ENCODE measurements at places on chromosomes 5 and 9.

DNA sequence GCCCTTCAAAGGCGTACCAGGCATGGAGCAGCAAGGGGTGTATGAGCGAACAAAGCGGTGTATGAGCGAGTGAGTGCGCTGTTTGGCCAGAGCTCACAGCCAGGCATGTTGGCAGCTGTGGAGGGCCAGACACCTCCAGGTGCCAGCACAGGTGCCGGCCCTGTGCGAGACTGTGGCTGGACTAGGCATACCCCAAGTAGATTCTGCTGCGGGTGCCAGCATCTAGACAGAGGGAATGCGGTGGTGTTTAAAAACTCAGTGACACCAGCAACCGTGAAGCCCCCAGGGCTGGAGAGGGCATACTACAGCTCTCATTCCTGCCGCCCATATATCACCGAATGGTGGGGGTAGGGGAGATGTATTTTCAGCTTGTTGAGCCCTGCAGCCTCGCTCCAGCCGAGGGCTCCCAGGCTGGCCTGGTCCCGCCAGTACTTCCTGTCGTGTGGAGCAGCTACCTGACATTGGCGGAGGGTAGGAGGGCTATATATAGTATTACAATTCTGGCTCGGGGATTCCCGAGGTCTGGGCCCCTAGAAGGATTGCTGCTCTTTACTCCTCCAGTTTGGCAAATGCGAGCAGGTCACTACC lies 1829.6 kb upstream of the NUDT12 start:
- no peaks in the 10 kb centered on the region for H3K27me3 ChIP-seq
- no peak for DNase-seq
- no peaks in the 10 kb centered on the region for H3K4me1 ChIP-seq
- no peaks in the 10 kb centered on the region for H3K36me3 ChIP-seq
- H3K27ac ChIP-seq: no peak overlapping the region

DNA sequence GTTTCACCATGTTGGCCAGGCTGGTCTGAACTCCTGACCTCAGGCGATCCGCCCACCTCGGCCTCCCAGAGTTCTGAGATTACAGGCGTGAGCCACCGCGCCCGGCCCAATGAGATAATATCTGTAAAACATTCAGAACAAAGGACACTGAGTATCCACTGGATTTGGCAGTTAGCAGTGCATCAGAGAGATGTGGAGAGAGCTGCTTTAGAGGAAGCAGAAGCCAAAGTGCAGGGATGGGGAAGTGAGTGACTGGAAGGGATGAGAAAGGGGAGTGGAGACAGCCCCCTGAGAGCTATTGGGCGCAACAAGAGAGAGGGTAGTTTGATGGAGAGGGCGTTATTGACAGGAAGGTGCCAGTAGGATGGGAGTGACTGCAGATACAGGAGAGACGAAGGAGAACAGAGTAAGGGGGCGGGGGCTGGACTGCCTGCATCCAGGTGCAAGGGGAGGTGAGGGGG lies 157.5 kb upstream of the SHB start:
- peaks cover 5% of the 10 kb centered on the region for H3K36me3 ChIP-seq
- no peak overlapping the region for H3K27ac ChIP-seq
- peak overlapping the region; percentile 47 for H3K4me3 ChIP-seq
- peak; percentile 13 for DNase-seq
- peaks cover 10% of the 10 kb centered on the region for H3K4me1 ChIP-seq

- no peak overlapping the region for H3K4me3 ChIP-seq
- DNase-seq: no peak
- no peak overlapping the region for H3K27ac ChIP-seq
- H3K36me3 ChIP-seq: no peaks in the 10 kb centered on the region
- H3K4me1 ChIP-seq: no peaks in the 10 kb centered on the region
Observed at GRCh38 chr5:156667616-156668015, 182.5 kb upstream of the PPP1R2B start.

- H3K27me3 ChIP-seq: no peaks in the 10 kb centered on the region
- no peak overlapping the region for H3K4me3 ChIP-seq
- no peak overlapping the region for H3K27ac ChIP-seq
- H3K36me3 ChIP-seq: no peaks in the 10 kb centered on the region
- no peaks in the 10 kb centered on the region for H3K4me1 ChIP-seq
Observed at GRCh38 chr5:8756498-8757084, 789.3 kb downstream of the SEMA5A start.

- H3K36me3 ChIP-seq: peaks cover 4% of the 10 kb centered on the region
- no peak overlapping the region for H3K4me3 ChIP-seq
- no peak for DNase-seq
- H3K4me1 ChIP-seq: no peaks in the 10 kb centered on the region
Observed at GRCh38 chr9:134526584-134527477, 114.8 kb upstream of the COL5A1 start.

- H3K27me3 ChIP-seq: no peaks in the 10 kb centered on the region
- no peak for DNase-seq
- no peak overlapping the region for H3K4me3 ChIP-seq
- peaks cover 29% of the 10 kb centered on the region for H3K36me3 ChIP-seq
Observed at GRCh38 chr9:131567910-131568309, 22.6 kb downstream of the PRRT1B start.

Data from MCF 10A (cell line).